ENCODE measurements at places on chromosomes 6 and 20.

DNA sequence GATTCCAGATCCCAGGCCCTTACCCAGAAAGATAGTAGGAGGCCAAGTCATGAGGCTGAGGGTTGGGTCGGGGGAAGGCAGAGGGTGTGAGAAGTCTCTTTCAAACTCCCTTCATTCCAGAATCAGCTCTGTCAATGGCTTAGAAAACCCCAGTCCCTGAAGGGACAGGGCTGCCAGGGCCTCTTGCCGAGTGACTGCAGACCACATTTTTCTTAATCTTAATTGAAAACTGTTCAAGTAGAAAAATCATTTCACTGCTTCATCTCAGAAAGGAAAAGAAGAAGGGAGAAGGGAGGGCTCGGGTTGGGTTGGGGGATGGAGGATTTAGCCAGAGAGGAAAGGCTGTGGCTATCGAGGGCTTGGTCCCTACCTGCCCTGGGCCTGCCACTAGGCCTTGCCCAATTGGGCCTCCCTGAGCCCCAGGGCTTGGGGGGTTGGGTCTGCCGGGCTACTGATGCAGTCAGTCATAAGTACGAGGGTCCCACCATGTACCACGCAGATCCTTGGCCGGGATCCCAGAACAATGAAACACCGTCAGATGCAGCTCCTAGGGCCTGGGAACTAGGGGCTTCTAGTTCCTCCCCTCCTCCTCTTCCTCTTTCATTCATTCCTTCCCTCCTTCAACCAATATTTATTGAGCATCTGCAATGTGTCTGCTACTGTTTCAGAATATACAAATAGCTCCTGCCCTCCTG lies 44.0 kb upstream of the CTNNBL1 start:
- no peak for DNase-seq

- DNase-seq = no peak
Measured at GRCh38 chr6:18183766-18184165, 28.5 kb downstream of the KDM1B start.

GRCh38 chr20:38450412-38450975 lies 15.4 kb upstream of the SNHG17 start:
- no peak for DNase-seq

DNA sequence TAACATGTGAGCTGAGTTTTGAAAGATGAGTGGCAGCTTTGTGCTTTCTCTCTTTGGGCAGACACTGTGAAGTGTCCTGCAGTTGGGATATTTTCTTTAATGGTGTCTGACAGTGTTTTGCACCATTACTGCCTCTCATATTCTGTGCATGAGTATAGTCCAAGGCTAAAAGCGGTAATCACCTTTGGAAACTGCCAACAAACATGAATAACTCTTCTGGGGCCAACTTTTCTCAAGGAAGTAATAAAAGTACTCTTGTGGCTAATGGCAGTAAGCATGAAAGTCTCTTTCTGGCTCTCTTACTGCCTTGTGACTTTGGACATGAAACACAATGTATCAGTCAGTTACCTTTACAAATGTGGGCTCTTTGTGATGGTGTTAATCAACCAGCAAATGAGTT lies 91.7 kb upstream of the SOX4 start:
- no peak for DNase-seq

DNA sequence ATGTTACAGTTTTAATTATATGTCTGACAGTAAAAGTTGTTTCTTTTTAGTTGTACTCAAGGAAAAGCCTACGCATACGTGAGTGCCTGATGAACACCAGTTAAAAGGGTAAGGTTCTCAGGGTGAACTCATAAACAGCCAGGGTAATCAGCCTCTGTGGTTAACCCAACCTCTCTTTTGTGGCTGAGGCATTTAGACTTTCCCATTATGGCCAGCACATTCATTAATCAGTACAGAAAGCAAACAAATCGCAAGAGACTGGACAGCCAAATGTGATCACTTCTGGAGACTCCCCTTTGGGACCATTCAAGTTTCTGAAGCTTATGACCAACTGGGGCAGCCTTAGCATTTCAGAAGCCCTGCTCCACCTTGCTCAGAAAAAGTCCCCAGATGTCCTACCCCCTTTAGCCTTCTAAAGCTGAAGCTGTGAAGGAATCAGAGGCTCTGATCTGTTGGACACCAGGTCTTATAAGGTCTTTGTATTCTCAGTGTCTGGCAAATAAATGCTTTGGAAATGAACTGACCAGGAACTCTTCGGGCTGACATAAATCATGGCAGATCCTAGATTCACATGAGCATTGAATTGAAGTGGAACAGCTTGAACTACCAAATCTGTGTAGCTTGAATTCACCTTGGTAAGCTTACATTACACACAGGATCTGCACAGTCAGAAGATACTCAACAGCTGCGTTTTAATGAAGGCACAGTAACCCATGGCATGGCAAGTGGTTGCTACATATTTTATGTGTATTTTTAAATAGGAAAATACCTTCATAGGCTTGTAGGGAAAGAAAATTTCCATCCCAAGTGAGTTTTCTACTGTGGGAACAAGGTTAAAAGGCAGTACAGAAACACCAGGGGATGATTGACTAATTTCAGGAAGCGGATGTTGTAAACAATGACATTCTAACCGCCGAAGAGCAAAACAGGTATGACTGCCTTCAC lies 18.7 kb downstream of the IL20RA start:
- DNase-seq = no peak

DNA sequence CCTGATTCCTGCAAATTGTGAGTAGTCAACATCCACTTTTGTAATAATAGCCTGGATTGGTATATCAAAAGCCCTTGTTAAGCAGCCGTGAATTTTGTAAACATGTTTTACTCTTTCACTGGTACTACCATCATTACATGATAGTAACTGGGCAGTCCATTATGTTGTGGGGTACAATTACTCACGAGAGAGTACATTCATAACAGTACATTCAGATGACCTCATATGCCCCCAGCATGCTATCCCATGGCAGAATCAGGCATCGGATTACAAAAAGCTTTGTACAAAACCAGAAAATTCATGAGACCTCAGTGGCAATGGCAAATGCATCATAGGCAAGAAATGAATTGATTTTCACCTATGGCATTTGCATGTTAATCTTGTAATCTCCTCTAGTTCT lies 166.2 kb downstream of the EPM2A start:
- no peak for DNase-seq

GRCh38 chr6:39891976-39892375 lies 42.3 kb downstream of the MOCS1 start:
- DNase-seq = no peak

- DNase-seq = no peak
Measured at GRCh38 chr6:80156221-80156620, 49.8 kb downstream of the BCKDHB start.

GRCh38 chr20:33981347-33981746 lies 12.4 kb upstream of the RALY start:
- DNase-seq = no peak

GRCh38 chr6:29617782-29618554 lies 15.0 kb downstream of the GABBR1 start:
- DNase-seq = no peak

GRCh38 chr6:66230591-66230990 lies 523.6 kb upstream of the EYS start:
- no peak for DNase-seq

GRCh38 chr6:32912951-32913350 lies 27.9 kb downstream of the HLA-DMB start:
- DNase-seq = no peak

GRCh38 chr20:44392776-44393607 lies 37.5 kb downstream of the HNF4A start:
- DNase-seq = no peak

- no peak for DNase-seq
Measured at GRCh38 chr6:34350137-34350933, 42.1 kb downstream of the NUDT3 start.

- DNase-seq = no peak
Measured at GRCh38 chr6:118952683-118953082, 17.7 kb upstream of the MCM9 start.

GRCh38 chr6:45222380-45222779 lies 105.8 kb upstream of the RUNX2 start:
- no peak for DNase-seq

- DNase-seq = no peak
Measured at GRCh38 chr6:89314692-89315091, 407 bp downstream of the GABRR2 start.

DNA sequence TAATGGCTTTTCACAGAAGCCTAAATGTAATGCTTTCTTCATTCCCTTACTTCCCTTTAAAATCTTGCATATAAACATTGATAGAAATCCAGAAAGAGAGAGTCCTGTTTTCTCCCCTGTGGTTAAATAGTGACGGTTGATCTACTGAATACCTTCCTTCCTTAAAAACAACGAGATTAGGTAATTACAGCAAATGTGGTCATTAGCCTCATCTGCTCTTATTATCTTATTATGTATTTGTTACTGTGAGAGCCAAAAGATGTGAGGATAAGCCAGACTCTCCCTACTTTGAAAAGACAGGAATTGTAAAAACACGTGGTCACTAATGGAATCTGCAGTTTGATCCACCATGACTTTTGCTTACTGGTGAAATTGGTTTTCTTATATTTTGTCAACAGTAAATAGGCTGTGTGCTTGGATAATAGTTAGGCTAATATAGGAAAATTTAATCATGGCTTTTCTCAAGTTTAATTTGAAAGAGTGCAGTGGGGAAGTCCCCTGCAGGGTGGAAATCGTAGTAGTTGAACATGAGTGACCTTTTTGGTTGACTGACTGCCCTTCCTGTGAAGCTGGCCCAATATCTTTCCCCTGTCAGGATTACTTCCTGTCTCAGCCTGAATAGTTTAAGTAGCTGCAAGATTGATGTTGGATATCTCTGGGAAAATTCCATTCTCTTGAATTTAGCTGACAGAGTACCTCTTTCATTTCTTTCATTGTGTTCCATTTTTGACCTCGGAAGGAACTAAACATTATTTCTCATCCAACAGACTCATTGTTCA lies 62.8 kb downstream of the JARID2 start:
- DNase-seq = no peak

DNA sequence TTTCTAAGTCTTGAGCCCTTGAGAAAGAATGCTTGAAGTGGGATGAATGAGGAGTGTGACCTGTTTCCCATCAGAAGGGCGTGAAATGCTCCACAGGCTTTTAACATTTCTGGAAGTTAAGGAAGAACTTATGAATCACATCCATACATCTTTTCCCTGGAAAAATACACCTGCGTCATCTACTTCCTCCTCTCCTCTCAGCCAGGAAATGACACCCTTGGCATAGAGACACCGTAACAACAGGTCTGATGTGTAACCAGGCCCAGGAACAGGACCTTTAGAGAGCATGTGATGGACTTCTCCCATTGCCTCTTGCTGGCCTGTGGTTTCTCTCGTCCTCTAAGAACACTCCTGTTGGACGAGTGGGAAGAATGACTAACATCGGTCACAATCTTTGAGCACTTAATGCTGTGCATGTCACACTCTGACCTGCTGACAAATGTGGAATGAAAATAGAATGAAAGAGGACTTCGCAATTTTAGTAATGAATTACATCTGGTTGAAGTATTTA lies 28.5 kb upstream of the CITED2 start:
- DNase-seq = no peak

- no peak for DNase-seq
Measured at GRCh38 chr6:100617633-100618350, 153.1 kb upstream of the SIM1 start.

All from NCI-H1436 (cell line).